Activated naive CD8-positive, alpha-beta T cell treated with anti-CD3 and anti-CD28 coated beads for 36 hours (primary cell): ENCODE measurements at places on chromosomes 6 and 20. TPM values are rescaled to one million over a fixed set of nuclear protein-coding genes. Genes with fewer than 3 reads are reported as not detected.

GRCh38 chr20:59005523-59006166 lies 1.4 kb downstream of the CTSZ start:
- DNase-seq, result no peak

DNA sequence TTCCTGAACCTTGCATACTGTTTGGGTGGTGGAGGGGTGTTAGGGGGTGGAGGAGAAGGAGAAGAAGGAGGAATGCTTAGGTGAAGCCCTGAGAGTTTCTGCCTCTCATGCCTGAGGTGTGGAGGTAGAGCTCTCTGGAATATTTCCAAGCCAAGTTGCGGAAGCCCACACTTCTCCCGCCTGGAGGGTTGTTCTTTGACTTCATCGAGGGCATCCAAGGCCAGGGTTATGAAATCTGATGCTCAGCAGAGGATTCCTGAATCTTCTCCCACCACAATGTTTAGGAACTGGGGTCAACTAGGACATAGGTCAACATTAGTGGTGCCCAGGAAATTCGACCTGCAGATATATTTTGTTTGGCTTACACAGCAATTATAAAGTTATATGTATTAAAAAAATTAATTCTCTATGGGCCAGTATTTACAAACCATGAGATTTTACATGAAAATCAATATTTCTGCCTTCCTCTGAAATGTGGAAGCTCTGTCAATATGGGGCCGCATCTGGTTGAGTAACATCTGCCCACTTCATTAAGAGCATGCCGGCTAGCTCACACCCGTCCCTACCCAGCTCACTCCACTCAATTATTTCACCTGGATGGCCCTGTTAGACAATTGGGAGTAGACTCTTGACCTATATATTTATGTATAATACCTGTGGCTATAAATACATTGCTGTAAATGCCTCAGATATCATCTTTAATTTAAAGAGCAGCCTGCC lies 257.1 kb upstream of the ZFP64 start:
- no peak for DNase-seq

- no peak for DNase-seq
Measured at GRCh38 chr20:5864428-5864827, 85.9 kb downstream of the TRMT6 start.

GRCh38 chr20:13403453-13403852 lies 182.4 kb downstream of the ISM1 start:
- DNase-seq, result no peak

- no peak for DNase-seq
Measured at GRCh38 chr6:45949256-45949655, 66.4 kb downstream of the CLIC5 start.

DNA sequence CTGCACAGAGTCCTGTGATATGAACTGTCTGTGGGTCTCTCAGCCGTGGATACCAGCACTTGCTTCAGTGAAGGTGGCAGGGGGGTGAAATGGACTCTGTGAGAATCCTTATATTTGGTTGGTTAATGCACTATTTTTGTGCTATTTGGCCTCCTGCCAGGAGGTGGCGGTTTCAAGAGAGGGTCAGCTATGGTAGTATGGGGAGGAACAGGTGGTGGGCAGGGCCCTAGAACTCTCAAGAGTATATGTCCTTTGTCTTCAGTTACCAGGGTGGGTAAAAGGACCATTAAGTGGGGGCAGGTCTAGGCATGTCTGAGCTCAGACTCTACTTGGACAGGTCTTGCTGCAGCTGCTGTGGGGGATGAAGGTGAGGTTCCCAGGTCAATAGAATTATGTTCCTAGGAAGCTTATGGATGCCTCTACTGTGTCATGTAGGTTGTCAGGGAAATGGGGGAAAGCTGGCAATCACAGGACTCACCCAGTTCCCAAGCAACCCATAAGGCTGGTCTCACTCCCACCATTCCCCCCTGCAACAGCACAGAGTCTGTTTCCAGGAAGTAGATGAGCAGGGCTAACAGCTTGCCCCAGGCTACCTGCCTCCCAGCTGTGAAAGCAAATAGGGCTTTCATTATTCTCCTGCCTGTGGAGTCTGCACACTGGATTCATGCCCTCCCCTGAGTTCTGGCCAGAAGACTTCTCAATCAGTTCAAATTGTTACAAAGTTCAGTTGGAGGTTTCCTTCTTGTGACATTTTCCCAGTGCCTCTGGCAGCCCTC lies 56.8 kb upstream of the PHIP start:
- DNase-seq, result no peak

GRCh38 chr20:24027229-24027628 lies 38.6 kb upstream of the GGTLC1 start:
- peak; percentile 69 for DNase-seq

Gene CLVS2
- not detected for total RNA-seq

Gene CEP57L1
- 25.1 TPM for total RNA-seq
